Activated naive CD4-positive, alpha-beta T cell treated with anti-CD3 and anti-CD28 coated beads for 36 hours (primary cell): ENCODE measurements at places on chromosomes 1 and 21. TPM values are rescaled to one million over a fixed set of nuclear protein-coding genes. Genes with fewer than 3 reads are reported as not detected.
A peak's percentile ranks its signal among the peaks of the same experiment; 100 is the strongest.

The AADACL4 gene
- not detected for total RNA-seq

The SYCP1 gene
- not detected for total RNA-seq

The TMEM269 gene
- 0.57 TPM for total RNA-seq

The OPRD1 gene
- not detected for total RNA-seq

The PDZK1IP1 gene
- not detected for total RNA-seq

The BACH1 gene
- 22.6 TPM for total RNA-seq

The OR10J1 gene
- total RNA-seq, result not detected

The CD5L gene
- not detected for total RNA-seq

The ATP1A4 gene
- total RNA-seq, result not detected

The MRPL39 gene
- total RNA-seq, result 71.4 TPM

The NTMT2 gene
- not detected for total RNA-seq

The FRRS1 gene
- 0.52 TPM for total RNA-seq

The TSPAN2 gene
- 0.86 TPM for total RNA-seq

The KLF17 gene
- not detected for total RNA-seq

The LCE3D gene
- total RNA-seq, result not detected

The RGS18 gene
- not detected for total RNA-seq

DNA sequence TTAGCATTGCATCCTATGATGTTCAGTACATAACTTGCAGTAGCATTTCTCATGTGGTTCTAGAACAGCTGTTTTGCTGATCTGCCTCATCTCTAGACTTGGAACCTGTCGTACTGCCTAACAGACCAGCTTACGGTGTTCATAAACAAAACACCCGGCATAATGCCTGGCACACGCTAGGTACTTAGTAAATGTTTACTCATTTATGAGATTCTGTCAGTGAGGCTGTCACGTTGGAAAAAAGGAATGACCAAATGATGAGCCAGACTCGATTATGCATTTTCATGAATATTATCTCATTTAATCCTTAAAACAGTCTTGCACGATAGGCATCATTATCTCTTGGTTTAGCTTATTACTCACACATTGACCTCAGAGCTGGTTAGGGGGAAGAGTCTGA, 46.4 kb downstream of the CACHD1 start:
- no peak overlapping the region for H3K27ac ChIP-seq
- no peaks in the 10 kb centered on the region for H3K27me3 ChIP-seq
- H3K4me3 ChIP-seq, result no peak overlapping the region
- no peak for DNase-seq
- H3K36me3 ChIP-seq, result no peaks in the 10 kb centered on the region

GRCh38 chr1:99849413-99849743, 783 bp upstream of the AGL start:
- peak; percentile 12 for DNase-seq
- peaks cover 11% of the 10 kb centered on the region for H3K36me3 ChIP-seq
- peaks cover 23% of the 10 kb centered on the region for H3K4me1 ChIP-seq
- peak overlapping the region; percentile 98 for H3K4me3 ChIP-seq

GRCh38 chr1:96842215-96842614, 120.6 kb downstream of the PTBP2 start:
- no peak for DNase-seq
- H3K4me3 ChIP-seq, result no peak overlapping the region
- no peaks in the 10 kb centered on the region for H3K4me1 ChIP-seq
- no peak overlapping the region for H3K27ac ChIP-seq

GRCh38 chr1:82848043-82848442, 1047.3 kb downstream of the ADGRL2 start:
- H3K4me3 ChIP-seq, result no peak overlapping the region
- no peaks in the 10 kb centered on the region for H3K4me1 ChIP-seq
- H3K36me3 ChIP-seq, result no peaks in the 10 kb centered on the region
- H3K27ac ChIP-seq, result no peak overlapping the region
- no peaks in the 10 kb centered on the region for H3K27me3 ChIP-seq

DNA sequence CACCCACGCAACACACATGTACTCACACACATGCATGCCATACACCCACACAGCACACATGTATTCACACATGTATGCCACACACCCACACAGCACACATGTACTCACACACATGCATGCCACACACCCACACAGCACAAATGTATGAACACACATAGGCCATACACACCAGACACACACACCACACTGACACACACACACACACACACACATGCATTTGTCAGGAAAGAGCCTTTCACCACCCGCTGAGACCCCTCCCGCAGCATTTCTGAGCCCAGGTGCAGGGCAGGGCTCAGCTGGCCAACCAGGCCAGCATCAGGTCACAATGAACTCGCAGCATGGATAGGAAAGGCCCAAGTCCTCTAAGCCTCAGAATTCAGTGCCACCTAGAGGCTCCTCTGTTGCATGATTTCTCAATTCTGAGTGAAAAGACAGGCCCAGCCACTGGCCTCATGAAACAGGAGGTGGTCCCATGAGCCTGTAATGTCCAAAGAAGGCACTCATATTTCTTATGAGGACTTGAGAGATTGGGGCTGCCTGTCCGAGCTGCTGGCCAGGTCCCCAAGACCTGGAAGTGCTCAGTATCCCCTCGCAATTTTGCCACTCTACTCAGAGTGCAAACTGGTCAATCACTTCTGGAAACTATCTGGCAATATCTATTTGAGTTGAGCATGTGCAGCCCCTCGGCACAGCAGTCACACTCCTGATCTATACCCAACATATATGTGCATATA, 57.3 kb downstream of the PSMG1 start:
- peaks cover 3% of the 10 kb centered on the region for H3K36me3 ChIP-seq
- DNase-seq, result peak; percentile 26
- no peaks in the 10 kb centered on the region for H3K4me1 ChIP-seq
- H3K27ac ChIP-seq, result no peak overlapping the region

GRCh38 chr1:231751415-231751814, 124.8 kb downstream of the DISC1 start:
- peaks cover 39% of the 10 kb centered on the region for H3K36me3 ChIP-seq
- no peak overlapping the region for H3K4me3 ChIP-seq
- H3K27me3 ChIP-seq, result no peaks in the 10 kb centered on the region
- no peaks in the 10 kb centered on the region for H3K4me1 ChIP-seq

GRCh38 chr1:156583821-156584622, 4.5 kb downstream of the TTC24 start:
- H3K36me3 ChIP-seq, result peaks cover 1% of the 10 kb centered on the region
- peaks cover 27% of the 10 kb centered on the region for H3K4me1 ChIP-seq
- no peak overlapping the region for H3K27ac ChIP-seq
- H3K4me3 ChIP-seq, result no peak overlapping the region

DNA sequence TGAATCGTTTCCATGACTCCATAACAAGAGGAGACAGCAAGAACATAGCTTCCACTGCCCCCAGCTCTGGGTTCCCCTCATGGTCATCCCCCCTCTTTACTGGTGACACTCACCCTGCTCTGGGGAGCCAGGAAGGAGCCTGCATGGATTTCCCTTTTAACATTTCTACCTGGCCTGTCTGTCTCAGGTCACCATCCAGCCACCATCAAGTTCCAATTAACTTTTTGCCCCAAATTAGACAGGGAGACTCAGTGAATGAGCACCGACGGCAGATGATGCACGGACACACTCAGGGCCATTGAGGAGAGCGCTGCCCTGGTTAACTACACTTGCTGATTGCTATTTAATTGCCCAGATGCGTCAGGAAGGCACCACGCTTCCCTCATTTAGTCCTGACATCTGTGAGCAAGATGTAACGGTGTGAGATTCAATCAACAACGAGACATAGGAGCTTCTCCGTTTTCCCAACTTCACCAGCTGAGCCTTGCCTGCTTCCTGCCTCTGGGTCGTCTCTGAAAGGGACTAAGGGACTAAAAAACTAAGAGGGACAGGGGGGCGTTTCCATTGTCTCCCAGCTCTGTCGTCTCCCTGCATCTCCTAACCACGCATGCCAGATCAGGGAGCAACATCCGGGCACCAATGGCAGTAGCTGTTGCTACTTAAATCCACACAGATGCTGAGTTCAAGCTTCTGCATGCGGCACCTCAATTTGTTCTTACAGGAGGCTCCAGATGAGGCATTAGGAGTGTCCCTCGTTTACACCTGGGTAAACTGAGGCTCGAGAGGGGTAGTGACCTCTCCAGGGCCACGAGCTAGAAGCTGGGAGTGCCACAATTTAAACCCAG, 426.7 kb downstream of the NPHP4 start:
- no peak overlapping the region for H3K27ac ChIP-seq
- no peaks in the 10 kb centered on the region for H3K36me3 ChIP-seq
- H3K27me3 ChIP-seq, result peaks cover 3% of the 10 kb centered on the region
- H3K4me3 ChIP-seq, result no peak overlapping the region
- DNase-seq, result no peak

- no peaks in the 10 kb centered on the region for H3K36me3 ChIP-seq
- no peak for DNase-seq
- H3K27me3 ChIP-seq, result no peaks in the 10 kb centered on the region
- H3K4me3 ChIP-seq, result no peak overlapping the region
- H3K27ac ChIP-seq, result no peak overlapping the region
These were observed 14.6 kb upstream of the UMODL1 start for GRCh38 chr21:42056468-42056867.

DNA sequence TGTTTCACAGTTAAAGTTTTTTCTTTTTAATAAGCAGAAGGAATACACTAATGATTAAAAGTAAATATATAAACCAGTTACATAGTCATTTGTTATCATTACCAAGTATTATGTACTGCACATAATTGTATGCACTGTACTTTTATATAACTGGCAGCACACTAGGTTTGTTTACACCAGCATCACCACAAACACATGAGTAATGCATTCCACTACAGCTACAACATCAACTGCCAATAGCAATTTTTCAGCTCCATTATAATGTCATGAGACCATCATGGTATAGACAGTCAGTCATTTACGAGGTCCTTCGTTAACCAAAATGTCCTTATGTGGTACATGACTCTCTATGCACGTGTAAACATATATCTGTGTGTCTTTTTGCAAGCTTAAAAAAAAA, 35.2 kb downstream of the SCYL3 start:
- H3K4me1 ChIP-seq, result no peaks in the 10 kb centered on the region
- H3K36me3 ChIP-seq, result peaks cover 36% of the 10 kb centered on the region
- H3K27ac ChIP-seq, result no peak overlapping the region
- DNase-seq, result no peak

DNA sequence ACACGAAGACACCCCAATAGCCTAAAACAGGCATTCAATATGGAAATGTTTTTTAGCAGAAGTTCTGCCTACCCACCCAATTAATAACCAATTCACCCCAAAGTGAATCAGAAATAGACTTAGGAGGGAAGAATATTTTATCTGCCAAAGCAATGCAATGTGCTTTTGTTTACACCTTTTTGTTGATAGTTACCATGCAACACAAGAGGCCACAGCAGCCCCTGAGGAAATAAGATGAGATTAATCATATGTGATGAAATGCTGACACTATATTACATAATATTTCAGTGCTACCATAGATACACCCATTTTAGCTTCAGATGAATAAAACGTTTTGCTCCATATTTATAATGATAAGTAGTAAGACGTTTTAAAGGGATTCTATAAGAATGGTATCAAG, 60.9 kb upstream of the RGS2 start:
- no peaks in the 10 kb centered on the region for H3K36me3 ChIP-seq
- H3K27ac ChIP-seq, result no peak overlapping the region
- no peaks in the 10 kb centered on the region for H3K4me1 ChIP-seq
- no peak overlapping the region for H3K4me3 ChIP-seq
- DNase-seq, result no peak
- no peaks in the 10 kb centered on the region for H3K27me3 ChIP-seq

- DNase-seq, result no peak
- no peak overlapping the region for H3K27ac ChIP-seq
- no peaks in the 10 kb centered on the region for H3K4me1 ChIP-seq
- no peaks in the 10 kb centered on the region for H3K36me3 ChIP-seq
These were observed 13.6 kb downstream of the FAM177B start for GRCh38 chr1:222750651-222751050.

- H3K4me3 ChIP-seq, result no peak overlapping the region
- no peaks in the 10 kb centered on the region for H3K27me3 ChIP-seq
- no peaks in the 10 kb centered on the region for H3K4me1 ChIP-seq
- no peak overlapping the region for H3K27ac ChIP-seq
- DNase-seq, result no peak
- no peaks in the 10 kb centered on the region for H3K36me3 ChIP-seq
These were observed 9.0 kb upstream of the GPR153 start for GRCh38 chr1:6269720-6270400.

DNA sequence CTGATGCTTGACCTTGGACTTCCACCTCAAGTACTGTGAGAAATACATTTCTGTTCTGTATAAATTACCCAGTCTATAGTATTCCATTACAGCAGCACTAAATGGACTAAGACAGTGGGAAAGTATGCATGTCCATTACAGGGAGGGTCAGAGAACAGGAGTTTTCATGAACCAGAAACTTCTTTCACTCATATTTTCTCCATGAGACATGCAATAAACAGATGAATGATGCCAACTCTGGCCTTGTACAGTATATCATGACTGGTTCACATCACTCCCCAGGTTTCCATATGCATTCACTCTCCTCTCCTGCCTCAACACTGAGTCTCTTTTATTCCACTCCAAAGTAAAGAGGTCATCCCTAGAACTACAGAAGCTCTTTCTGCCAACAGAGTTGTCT, 4.5 kb upstream of the IFI16 start:
- H3K36me3 ChIP-seq, result peaks cover 18% of the 10 kb centered on the region
- no peak for DNase-seq
- no peak overlapping the region for H3K27ac ChIP-seq
- H3K27me3 ChIP-seq, result no peaks in the 10 kb centered on the region

GRCh38 chr1:209249785-209250440, 333.6 kb upstream of the CAMK1G start:
- H3K4me1 ChIP-seq, result no peaks in the 10 kb centered on the region
- DNase-seq, result no peak
- H3K27me3 ChIP-seq, result peaks cover 1% of the 10 kb centered on the region
- no peak overlapping the region for H3K27ac ChIP-seq
- no peak overlapping the region for H3K4me3 ChIP-seq
- H3K36me3 ChIP-seq, result no peaks in the 10 kb centered on the region

DNA sequence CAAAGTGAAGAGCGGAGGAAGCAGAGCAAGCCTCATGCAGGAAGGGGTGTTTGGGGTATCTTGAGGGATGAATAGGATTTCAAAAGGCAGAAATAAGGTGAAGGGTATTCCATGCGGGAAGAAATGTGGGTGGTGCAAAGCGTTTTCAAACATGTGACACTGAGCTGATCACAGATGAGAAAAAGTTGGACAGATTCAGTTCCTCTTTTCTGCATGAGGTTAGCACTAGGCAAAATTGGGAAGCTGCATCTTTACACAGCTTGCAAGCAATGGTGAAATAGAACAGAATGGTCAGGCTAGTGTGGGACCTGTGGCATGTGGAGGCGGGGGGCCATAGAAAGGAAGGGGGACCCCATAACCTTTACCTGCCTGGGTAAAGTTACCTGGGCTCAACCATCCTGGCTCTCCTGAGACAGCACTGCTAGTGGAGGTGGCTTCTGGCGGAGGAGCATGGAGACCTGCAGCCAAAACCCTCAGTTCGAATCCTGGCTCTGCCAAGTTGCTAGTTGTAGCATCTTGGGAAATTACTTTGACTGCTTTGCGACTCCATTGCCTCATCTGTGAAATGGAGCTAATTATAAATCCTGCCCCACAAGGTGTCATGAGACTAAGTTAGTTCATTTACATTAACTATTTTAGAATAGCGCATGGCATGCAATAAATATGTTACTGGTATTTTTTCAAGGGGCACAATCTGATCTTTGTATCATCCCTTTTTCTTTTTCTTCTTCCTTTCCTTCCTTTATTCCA, 16.4 kb downstream of the KCNA10 start:
- no peaks in the 10 kb centered on the region for H3K36me3 ChIP-seq
- DNase-seq, result no peak
- no peak overlapping the region for H3K4me3 ChIP-seq
- no peak overlapping the region for H3K27ac ChIP-seq
